ENCODE measurements at places on chromosomes 2 and 18.

DNA sequence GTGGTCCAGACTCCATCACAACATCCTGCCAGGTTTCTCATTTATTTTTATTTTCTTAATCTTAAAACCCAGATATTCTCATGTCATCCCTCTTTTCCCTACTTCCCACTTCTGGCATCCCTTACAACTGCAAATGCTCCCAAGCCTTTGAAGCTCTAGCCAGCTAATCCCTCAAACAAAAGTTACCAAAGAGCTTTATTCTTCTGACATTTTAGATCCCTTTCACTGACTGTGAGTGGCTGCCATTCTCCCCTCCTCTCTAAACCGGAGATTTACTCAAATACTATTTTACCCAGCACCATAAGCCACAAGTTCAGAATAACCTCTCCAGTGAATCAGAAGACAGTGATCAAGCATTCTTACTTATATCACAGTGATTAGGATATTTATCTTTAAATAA, 569.0 kb upstream of the SYT4 start:
- DNase-seq, result no peak

- DNase-seq, result no peak
These were observed 369 bp downstream of the SMCHD1 start for GRCh38 chr18:2655954-2656236.

DNA sequence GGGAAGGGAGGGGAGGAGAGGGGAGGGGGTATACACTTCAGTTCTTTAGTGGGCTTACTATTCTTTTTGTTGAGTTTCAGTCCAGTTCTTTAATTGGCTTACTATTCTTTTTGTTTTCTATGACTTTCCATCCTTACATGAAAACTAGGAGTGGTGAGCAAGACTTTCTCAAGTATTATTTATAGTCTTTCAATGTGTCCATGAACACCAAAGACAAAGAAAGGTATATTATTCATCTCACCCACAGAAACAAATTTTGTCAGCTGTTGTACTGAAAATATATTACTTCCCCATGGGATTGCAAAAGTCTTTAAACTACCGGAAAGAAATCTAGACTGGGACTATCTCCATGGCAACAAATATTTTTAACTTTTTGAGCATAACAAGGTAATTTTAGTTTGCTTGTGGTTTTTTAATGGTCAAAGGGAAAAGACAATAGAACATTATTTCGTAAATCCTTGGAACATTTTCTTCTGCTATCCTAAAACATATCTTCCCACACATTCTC, 17.6 kb downstream of the ADAM17 start:
- DNase-seq, result peak; percentile 85

- DNase-seq, result no peak
These were observed 253.1 kb downstream of the MBD2 start for GRCh38 chr18:53971331-53971730.

DNA sequence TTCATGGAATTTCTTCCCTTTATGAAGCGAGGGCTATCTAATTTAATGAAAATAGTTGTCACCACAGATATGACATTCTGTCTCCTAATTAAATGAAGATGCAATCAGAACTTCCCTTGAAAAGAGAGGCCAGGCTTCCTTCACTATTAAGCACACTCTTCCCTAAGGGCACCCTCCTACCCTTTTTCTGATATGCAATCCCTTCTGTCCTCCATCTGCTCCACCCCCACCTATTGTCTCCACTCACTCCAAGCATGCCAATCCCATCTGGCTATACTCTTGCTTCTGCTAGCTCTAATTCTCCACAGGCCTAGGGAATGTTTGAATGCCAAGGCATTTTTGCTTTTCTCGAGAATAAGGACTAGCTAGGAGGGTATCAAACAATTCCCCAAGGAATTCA, 818.4 kb upstream of the FSHR start:
- DNase-seq, result no peak

DNA sequence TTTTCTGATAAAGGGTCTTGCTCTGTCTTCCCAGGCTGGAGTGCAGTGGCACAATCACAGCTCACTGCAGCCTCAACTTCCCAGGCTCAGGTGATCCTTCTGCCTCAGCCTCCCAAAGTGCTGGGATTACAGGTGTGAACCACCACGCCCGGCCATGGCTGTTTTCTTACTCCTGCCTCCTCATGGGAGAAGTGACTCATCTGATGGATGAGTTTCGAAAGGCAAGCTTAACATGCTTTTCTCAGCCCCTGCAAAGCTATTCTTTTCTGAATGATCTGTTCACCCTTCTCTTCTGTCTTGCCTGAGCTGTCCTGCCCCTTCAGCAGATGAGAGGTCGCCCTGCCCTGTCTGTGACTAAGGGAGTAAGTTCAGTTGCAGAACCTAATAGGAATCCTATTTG, 929 bp upstream of the CREG2 start:
- peak; percentile 43 for DNase-seq

DNA sequence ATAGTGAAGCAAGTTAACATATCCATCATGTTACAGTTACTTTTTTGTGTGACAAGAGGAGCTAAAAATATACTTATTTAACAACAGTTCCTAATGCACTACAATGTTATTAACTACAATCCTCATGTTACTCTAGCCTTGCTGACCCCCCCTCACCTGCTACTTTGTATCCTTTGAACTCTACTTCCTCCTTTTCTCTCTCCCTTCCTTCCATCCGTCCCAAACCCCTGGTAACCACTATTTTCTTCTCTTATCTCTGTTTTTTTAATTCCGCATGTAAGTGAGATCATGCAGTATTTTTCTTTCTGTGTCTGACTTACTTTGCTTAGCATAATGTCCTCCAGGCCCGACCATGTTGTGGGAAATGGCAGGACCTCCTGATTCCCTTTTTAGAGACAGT, 59.4 kb downstream of the NPAS2 start:
- no peak for DNase-seq

GRCh38 chr2:235836491-235836911, 331.7 kb downstream of the GBX2 start:
- no peak for DNase-seq

DNA sequence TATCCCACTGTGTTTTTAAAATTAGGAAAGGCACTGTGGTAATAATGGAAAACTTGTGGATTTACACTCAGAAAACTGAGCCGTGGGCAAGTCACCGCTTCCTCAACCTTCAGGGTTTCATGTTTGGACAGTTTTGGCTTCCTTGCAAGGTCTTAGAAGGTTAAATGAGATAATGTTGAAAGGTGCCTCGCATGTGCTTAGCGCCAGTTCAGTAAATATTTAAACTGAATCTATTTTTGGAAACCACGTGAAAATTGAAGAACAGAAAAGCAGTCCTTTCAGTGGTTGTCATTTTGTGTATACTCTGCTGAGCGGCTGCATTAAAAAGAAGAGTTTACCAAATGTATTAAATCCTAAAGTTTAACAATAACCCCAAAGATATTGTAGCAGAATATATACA, 15.2 kb upstream of the AGAP1 start:
- no peak for DNase-seq

DNA sequence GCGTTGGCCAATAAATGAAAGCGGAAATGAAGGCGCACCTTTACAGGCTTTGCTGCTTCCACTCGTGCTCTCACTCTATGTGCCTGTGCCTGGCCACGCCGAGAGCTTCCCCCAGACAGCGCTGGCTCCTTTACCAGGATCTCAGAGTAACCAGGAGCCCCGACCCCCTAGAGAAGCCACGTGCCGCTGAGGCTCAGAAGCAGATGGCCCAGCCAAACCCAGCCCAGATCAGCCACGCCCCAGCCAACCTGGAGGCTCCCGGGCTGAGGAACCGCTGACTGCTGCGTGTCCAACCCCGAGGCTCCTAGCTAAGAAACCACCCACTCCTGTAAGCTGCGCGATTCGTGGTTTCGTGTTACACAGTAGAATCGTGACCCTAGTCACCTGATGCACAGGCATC, 199.3 kb downstream of the NCK2 start:
- no peak for DNase-seq

DNA sequence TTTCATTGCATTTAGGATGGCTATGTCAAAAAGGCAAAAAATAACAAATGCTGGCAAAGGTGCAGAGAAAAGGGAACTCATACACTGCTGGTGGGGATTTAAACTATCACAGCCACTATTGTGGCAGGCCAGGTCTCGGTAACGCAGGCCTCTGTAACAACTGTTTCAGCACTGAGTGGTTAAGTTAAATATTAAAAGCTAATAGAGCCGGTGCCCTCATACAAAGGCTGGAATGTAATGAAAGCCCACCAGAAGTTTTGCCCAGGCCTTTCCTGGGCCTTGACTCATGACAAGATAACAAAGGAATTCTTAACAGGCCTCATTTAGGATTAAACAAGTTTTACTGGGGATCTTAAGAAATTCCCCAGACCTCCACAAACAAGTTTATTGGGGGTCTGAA, 10.7 kb downstream of the MERTK start:
- DNase-seq, result no peak

DNA sequence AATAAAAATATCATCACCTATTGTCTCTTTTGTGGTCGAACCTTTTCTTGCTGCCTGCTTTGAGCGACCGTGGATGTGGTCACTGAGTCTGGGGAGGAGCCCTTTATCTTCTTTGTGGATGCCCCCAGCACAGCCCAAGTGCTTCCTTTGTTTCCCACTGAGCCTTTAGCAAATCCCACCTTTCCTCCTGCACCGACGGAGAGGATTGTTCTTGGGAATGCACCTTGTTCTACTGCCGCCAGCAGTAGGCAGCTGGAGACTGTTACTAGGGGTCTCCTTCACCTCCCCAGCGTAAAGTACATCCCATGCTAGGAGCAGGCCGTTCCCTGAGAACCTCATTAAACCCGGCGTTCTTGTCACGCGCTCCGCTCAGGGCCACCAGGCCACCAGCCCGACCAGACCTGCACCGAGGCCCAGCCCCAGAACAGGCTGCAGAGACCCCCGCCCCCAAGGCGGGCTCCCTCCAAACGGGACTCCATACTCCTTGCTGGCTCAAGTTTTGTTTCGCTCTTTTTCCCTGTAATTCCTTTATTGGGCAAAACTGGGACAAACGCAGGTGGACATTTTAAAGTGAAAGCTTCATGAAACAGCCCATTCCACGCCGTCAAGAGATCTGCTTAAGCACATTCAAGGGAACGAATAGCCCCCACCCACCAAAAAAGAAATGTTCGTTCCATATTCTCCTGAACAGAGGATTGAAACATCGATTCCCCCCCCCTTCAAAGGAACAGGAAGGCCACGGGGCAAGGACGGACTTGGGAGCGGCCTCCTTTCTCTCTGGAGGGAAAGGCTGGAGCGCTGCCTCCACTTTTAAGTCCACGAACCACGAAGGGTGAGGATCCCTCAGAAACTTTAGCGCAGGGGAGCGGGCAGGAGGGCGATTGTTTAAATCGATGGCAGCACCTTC, 1.1 kb upstream of the MAT2A start:
- peak; percentile 48 for DNase-seq

- DNase-seq, result no peak
These were observed 142.5 kb downstream of the FAM210A start for GRCh38 chr18:13583576-13584550.

- no peak for DNase-seq
These were observed 104.6 kb downstream of the ITGB1BP1 start for GRCh38 chr2:9318461-9319337.

DNA sequence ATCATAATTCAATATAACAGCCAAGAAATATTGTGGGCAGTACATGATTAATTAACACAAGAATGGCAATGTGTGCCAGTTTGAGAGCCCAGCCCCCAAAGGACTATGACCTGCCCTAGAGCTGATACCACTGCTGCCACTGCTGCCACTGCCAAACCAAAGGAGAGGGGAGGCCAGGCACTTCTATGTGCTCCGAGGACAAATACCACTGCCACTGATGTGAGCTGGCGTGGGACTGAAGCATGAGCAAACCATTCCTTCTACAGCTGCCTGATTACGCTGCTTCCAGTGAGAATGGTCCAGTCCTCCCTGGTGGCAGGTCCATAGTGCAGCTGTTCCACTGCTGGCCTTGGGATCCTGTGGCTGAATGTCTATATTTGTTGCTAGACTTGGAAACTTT, 392.2 kb downstream of the CCDC85A start:
- no peak for DNase-seq

DNA sequence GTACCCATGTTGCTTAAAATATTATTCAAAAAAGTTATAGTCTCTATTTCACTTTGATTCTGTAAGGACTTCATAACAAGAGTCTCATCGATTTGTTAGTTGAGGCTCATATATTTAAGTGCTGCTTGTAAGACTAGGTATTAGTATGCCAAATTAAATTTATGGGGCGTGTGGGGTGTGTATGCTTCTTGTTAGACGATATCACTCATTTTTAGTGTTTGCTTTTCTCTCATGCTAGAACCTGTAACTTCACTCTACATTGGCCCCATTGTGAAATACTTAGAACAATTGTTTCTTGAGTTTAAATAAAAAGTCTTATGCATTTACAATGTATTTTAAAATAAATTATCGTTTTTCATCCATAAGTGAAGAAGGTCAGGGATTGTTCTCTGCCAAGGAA, 63.6 kb downstream of the CTNNA2 start:
- no peak for DNase-seq

- DNase-seq, result peak; percentile 77
These were observed 3.4 kb upstream of the DUSP2 start for GRCh38 chr2:96148410-96149217.

Measured in GM03348 (cell line).